Osteocyte (in vitro differentiated cells): ENCODE measurements at places on chromosomes 7 and 10. TPM values are rescaled to one million over a fixed set of nuclear protein-coding genes. Genes with fewer than 3 reads are reported as not detected.

Gene GBX1
- total RNA-seq, result not detected in 2 replicates

Gene LHPP
- total RNA-seq, result 15.8 and 18.8 TPM in 2 replicates

Gene LZTS2
- 69.9 and 72.1 TPM in 2 replicates for total RNA-seq

Gene DLX6
- 0.94 and 1.5 TPM in 2 replicates for total RNA-seq

Gene ADAMTS14
- total RNA-seq, result 3.8 and 4.1 TPM in 2 replicates

Gene SLC39A12
- not detected in 2 replicates for total RNA-seq

Gene GNAT3
- total RNA-seq, result not detected in 2 replicates

Gene OPALIN
- total RNA-seq, result not detected in 2 replicates

Gene MBL2
- total RNA-seq, result not detected in 2 replicates

Gene ERCC6
- 184 and 187 TPM in 2 replicates for total RNA-seq

Gene WASL
- 41.5 and 42.7 TPM in 2 replicates for total RNA-seq

Gene CPA1
- not detected in 2 replicates for total RNA-seq

Gene TAS2R16
- not detected in 2 replicates for total RNA-seq

Gene IKZF1
- total RNA-seq, result not detected in 2 replicates

Gene BMPER
- 0.50 and 0.56 TPM in 2 replicates for total RNA-seq

Gene STEAP1
- not detected in 2 replicates for total RNA-seq

Gene RPEL1
- not detected in 2 replicates for total RNA-seq

Gene PVRIG
- not detected in 2 replicates for total RNA-seq

Gene GIMAP8
- not detected in 2 replicates for total RNA-seq

Gene IFIT5
- 22.5 and 22.7 TPM in 2 replicates for total RNA-seq

Gene ARHGAP19
- total RNA-seq, result 5.0 and 5.5 TPM in 2 replicates

Gene C10orf62
- total RNA-seq, result not detected in 2 replicates

Gene EPHB6
- total RNA-seq, result 13.7 and 14.7 TPM in 2 replicates

Gene EBLN1
- not detected in 2 replicates for total RNA-seq

Gene JCAD
- 7.5 and 7.7 TPM in 2 replicates for total RNA-seq

Gene KCNH2
- total RNA-seq, result not detected in 2 replicates

Gene INMT
- total RNA-seq, result 1.5 and 2.0 TPM in 2 replicates

Gene SRRM3
- 0.46 and 0.71 TPM in 2 replicates for total RNA-seq

Gene ADAM12
- 41.7 and 45.6 TPM in 2 replicates for total RNA-seq

Gene POT1
- 19.7 and 27.5 TPM in 2 replicates for total RNA-seq

Gene TMEM236
- total RNA-seq, result 0.08 and 0.11 TPM in 2 replicates

Gene FGL2
- total RNA-seq, result 0.08 and 0.16 TPM in 2 replicates

Gene INHBA
- total RNA-seq, result 198 and 199 TPM in 2 replicates

Gene ATG9B
- total RNA-seq, result 0.11 and 0.39 TPM in 2 replicates

Gene CDK14
- total RNA-seq, result 117 and 131 TPM in 2 replicates

Gene MUC12
- not detected in 2 replicates for total RNA-seq

Gene HOXA4
- not detected in 2 replicates for total RNA-seq

Gene IRF5
- 0.24 TPM in 1 of 2 replicates, not detected in the other for total RNA-seq

Gene CPA5
- total RNA-seq, result 0.51 TPM in 1 of 2 replicates, not detected in the other

Gene RBP4
- total RNA-seq, result 0.56 and 0.63 TPM in 2 replicates

Gene CALML3
- not detected in 2 replicates for total RNA-seq

Gene ANKRD2
- total RNA-seq, result not detected in 2 replicates

Gene RAB19
- total RNA-seq, result not detected in 2 replicates

Gene CHST3
- total RNA-seq, result 35.0 and 40.9 TPM in 2 replicates

Gene OPN1SW
- total RNA-seq, result not detected in 2 replicates

Gene HTRA1
- 1,546 and 1,638 TPM in 2 replicates for total RNA-seq

Gene DPYSL4
- 33.8 and 34.7 TPM in 2 replicates for total RNA-seq

Gene PDCD11
- 32.6 and 35.3 TPM in 2 replicates for total RNA-seq

Gene FAM25A
- total RNA-seq, result not detected in 2 replicates

Gene MGMT
- 17.0 and 20.8 TPM in 2 replicates for total RNA-seq

Gene TMEM270
- not detected in 2 replicates for total RNA-seq
